ENCODE measurements at places on chromosomes 12 and 14.

- no peaks in the 10 kb centered on the region for H3K27me3 ChIP-seq
- no peaks in the 10 kb centered on the region for H3K4me1 ChIP-seq
- no peak for DNase-seq
- H3K4me3 ChIP-seq = no peak overlapping the region
- no peak overlapping the region for H3K27ac ChIP-seq
- H3K36me3 ChIP-seq = peaks cover 83% of the 10 kb centered on the region
Observed at GRCh38 chr14:30596935-30597334, 25.2 kb upstream of the SCFD1 start.

DNA sequence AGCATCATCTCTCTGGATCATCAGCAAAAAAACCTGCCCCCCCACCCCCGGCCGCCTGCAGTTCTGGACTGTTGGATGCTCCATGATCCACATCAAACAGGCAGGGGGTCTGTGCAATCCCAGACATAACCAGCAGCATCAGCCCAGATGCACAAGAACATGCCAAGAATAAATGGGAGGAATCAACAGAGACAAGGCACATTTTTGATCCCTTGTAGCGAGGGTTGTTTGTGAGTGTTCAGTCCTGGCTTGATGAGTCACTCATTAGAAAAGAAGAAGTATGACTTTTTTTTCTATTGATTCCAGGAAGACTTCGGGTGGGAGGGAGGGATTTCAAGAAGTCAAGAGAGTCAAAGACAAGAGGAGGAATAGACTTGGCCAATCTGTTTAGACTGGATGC, 244.2 kb downstream of the KSR2 start:
- peak; percentile 21 for DNase-seq
- no peaks in the 10 kb centered on the region for H3K36me3 ChIP-seq
- no peaks in the 10 kb centered on the region for H3K4me1 ChIP-seq
- H3K27ac ChIP-seq = no peak overlapping the region

GRCh38 chr14:87805315-87805723, 187.7 kb downstream of the GALC start:
- no peaks in the 10 kb centered on the region for H3K27me3 ChIP-seq
- H3K4me3 ChIP-seq = peak overlapping the region; percentile 75
- peak; percentile 89 for DNase-seq

DNA sequence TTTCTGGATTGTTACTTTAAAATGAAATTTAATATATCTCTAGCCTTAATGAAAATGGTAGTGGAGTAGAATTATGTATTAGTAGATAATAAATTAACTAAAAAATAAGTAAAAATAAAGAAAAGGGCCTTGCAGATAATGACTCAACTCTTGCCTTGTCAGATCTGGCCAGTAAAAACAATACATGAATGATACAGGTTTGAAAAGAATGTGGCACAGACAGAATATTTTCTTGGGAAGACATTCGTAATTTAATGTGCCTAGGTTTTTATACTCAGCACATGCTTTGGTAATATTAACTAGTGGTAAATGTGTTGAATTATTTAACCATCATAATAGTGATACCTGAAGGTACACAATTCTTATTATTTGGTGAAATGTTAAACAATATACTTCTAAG, 28.3 kb downstream of the ATF7IP start:
- H3K4me3 ChIP-seq = no peak overlapping the region
- H3K27ac ChIP-seq = peak overlapping the region; percentile 40
- DNase-seq = no peak
- H3K27me3 ChIP-seq = no peaks in the 10 kb centered on the region
- H3K36me3 ChIP-seq = no peaks in the 10 kb centered on the region

DNA sequence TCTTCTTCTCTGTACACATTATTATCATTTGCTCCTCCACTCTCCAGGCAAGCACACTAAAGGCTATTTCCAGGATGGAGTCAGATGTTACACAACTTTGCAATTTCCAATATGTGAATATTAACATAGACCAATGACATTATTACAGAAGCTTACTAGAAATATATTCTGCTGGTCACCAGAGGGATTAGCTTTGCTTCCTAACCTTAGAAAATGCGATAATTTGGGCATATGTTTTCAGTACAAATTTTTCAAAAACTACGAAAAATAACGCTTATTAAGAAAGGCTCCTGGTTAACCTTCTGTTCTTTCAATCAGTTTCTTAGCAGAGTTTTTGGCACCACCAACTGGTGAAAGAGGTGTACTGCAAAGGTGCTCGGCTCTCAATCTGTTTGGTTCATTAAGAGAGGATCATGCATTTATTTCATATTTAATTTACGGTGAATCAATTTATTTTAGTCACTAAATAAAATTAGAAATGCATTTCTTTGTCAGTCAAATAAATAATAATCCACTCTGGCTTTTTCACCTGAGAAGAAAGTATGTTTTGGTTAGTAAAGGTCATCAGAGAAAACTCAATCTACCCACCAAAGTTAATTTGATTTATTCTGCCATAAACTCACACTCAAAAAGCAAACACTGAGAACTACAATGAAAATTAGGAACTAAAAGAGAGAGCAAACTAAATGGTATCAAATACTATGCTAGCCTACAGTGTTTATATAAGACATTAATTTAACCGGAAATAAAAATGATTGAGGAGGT, 39.2 kb downstream of the EFCAB11 start:
- no peaks in the 10 kb centered on the region for H3K27me3 ChIP-seq
- H3K36me3 ChIP-seq = no peaks in the 10 kb centered on the region
- H3K4me3 ChIP-seq = no peak overlapping the region
- H3K4me1 ChIP-seq = peaks cover 7% of the 10 kb centered on the region
- H3K27ac ChIP-seq = no peak overlapping the region

- no peaks in the 10 kb centered on the region for H3K36me3 ChIP-seq
- H3K27me3 ChIP-seq = peaks cover 86% of the 10 kb centered on the region
- DNase-seq = no peak
- H3K4me3 ChIP-seq = no peak overlapping the region
Observed at GRCh38 chr12:114164351-114164750, 198.2 kb upstream of the RBM19 start.

DNA sequence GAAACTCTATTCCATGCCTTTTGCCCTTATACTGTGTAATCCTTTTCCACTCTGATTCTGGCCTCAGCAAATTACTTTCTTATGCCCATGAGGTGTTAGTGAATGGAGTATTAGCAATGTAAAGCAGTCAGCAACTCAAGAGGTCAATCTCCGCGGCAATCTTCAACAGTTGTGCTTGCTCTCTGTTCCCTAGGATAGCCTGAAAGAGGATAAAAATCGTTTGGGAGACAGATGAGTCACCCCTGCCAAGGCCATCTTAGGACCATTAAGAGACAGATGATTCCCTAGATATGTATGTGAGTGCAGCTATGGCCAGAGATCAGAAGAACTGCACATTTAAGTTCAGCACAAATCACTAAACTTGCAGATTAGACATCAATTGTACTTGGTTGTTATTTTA, 1145.8 kb downstream of the GALC start:
- no peak overlapping the region for H3K27ac ChIP-seq
- H3K27me3 ChIP-seq = no peaks in the 10 kb centered on the region
- H3K36me3 ChIP-seq = no peaks in the 10 kb centered on the region
- DNase-seq = no peak

- no peak overlapping the region for H3K4me3 ChIP-seq
- H3K27ac ChIP-seq = no peak overlapping the region
- H3K27me3 ChIP-seq = no peaks in the 10 kb centered on the region
- H3K36me3 ChIP-seq = no peaks in the 10 kb centered on the region
Observed at GRCh38 chr14:62921466-62921865, 123.8 kb downstream of the KCNH5 start.

DNA sequence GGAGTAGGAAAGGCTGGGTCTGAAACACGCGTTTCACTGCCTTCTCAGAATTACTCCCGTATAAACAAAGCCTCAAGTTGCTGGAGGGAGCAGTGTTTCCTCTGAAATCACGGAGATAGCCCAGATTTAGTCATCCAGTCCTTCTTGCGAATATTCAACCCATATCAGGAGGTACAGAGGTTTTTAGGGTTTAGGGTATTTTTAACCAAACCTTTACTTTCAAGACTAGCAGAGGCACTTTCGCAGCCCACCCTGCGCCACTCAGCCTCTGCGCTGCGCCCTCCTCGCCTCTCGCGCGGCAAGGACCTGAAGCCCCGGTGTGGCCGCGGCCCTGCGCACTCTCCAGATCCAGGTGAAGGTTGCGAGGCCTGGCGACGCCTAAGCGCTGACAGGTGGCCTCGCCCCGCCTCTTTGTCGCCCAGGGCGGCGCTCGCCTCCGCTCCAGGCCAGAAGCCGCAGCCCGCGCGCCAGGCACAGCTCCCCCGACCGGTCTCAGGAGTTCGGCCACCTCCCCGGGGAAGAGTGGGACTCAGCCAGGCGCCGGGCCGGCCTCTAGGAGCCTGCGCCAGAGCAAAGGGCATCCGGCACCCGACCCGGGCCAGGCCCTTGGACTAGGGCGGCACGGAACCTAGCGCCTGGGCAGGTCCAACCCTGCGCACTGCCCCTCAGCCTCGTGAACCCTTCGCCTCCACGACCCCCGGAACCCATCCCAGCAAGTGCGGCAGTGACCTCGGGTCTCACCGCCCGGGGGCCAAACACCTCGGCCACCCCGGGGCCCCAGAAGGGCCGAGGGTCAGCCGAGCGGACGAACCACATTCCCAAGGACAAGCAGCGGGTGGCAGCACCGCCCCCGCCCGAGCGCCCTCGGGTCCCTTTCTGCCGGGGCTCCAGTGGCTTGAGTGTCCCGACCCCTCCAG, 1.8 kb upstream of the SAMD4A start:
- H3K4me3 ChIP-seq = peak overlapping the region; percentile 73
- peaks cover 3% of the 10 kb centered on the region for H3K4me1 ChIP-seq
- peaks cover 59% of the 10 kb centered on the region for H3K27me3 ChIP-seq
- no peaks in the 10 kb centered on the region for H3K36me3 ChIP-seq
- peak; percentile 95 for DNase-seq
- H3K27ac ChIP-seq = no peak overlapping the region

- H3K4me1 ChIP-seq = no peaks in the 10 kb centered on the region
- peak; percentile 89 for DNase-seq
- H3K27ac ChIP-seq = no peak overlapping the region
- no peaks in the 10 kb centered on the region for H3K36me3 ChIP-seq
Observed at GRCh38 chr12:94649349-94650142, 811 bp downstream of the TMCC3 start.
